ENCODE measurements at places on chromosomes 5 and 9.

DNA sequence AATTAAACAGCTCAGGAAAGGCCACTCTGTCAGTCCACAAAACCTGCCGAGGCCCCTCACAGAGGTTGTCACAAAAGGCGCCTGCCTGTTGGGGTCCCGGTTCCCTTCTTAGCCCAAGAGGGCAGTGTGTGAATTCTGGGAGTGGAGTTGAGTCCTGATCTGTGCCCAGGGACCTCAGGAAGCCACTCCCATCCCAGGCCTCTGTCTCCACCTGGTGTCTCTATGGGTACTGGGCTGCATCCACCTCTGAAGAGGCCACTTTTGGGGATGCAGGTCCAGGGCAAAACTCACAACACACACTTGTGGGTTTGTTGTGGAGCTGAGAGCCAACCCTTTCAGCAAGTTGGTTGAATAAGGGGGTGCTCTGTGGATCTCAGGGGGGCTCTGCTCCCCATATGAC, 74.3 kb upstream of the STXBP1 start:
- DNase-seq: no peak

GRCh38 chr5:15383469-15383868, 116.5 kb upstream of the FBXL7 start:
- peak; percentile 72 for DNase-seq

- no peak for DNase-seq
Measured at GRCh38 chr5:116455061-116455460, 119.6 kb downstream of the SEMA6A start.

- DNase-seq: no peak
Measured at GRCh38 chr9:13524245-13524644, 244.8 kb upstream of the MPDZ start.

DNA sequence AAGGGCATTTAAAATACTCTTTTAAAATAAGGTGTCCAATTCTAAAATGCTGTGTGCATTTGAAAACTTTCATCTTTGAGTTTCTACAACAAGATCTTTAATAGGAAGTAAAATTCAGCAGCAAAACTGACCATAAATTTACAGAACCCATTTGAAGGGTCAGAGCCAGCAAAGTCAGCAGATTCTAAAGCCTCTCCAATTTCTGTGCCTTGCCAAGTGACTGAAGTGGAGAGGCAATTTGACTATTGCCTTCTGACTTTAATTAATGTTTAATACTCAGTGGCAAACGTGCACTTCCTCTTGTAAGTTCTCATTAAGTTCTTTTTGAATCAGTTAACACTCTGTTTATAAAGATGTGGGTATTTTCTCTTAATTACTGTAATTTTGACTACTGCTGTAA, 155.2 kb downstream of the BAAT start:
- no peak for DNase-seq

- no peak for DNase-seq
Measured at GRCh38 chr9:129275626-129276247, 97.7 kb upstream of the IER5L start.

- no peak for DNase-seq
Measured at GRCh38 chr9:31323726-31324444, 1060.6 kb upstream of the ACO1 start.

DNA sequence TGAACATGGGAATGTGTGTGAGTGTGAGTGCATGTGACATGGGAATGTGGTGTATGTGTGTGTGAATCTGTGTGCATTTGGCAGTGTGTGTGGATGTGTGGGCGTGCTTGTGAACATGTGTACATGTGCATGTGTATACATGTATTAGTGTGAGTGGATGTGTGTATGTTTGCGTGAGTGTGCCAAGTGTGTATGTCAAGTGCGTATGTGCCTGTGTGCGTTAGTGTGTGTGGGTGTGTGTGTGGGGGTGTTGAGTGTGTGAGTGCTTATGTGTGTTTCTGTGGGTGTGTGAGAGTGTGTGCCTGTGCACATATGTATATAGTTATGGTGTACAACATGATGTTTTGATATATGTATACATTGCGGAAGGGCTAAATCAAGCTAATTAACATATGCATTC, 244.3 kb downstream of the GADD45G start:
- DNase-seq: no peak

DNA sequence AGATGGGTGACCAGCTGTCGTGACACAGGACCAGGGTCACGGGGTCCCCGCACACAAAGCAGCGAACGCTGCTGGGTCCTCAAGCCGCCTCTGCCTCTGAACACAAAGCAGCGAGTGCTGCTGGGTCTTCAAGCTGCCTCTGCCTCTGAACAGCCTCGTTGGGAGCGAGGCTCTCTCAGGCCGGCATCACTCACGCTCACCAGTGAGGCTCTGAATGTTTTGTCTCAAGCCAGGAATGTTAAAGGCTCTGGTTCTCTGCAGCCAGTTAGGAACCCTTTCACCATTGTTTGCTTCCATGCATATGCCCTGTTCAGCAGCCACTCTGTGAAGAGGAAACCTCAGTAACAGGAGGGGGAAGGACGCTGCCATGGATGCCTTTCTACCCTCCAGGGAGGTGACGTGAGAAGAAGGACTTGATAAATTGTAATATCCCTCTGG, 82.7 kb upstream of the TAF11L2 start:
- no peak for DNase-seq

DNA sequence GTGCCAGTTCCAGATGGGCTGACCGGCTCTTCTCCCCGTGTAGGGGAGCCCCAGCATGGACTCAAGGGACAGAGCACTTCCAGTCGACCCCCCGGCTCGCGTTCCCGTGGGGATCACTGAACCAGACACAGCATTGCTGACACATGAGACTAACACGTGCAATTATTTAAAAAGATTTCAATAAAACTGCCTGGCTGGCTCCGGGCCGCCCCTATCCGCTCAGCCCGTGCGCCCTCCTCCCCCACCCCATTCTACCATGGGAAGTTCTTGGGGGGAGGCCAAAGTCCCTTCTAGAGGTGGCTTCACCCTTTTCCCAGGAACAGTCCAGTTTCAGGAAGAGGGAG, 4.7 kb downstream of the TESK1 start:
- no peak for DNase-seq

- no peak for DNase-seq
Measured at GRCh38 chr5:69007163-69007562, 86.7 kb upstream of the SLC30A5 start.

- no peak for DNase-seq
Measured at GRCh38 chr9:135036861-135037465, 50.5 kb upstream of the OLFM1 start.

- no peak for DNase-seq
Measured at GRCh38 chr9:78881295-78881694, 584.4 kb downstream of the PSAT1 start.

DNA sequence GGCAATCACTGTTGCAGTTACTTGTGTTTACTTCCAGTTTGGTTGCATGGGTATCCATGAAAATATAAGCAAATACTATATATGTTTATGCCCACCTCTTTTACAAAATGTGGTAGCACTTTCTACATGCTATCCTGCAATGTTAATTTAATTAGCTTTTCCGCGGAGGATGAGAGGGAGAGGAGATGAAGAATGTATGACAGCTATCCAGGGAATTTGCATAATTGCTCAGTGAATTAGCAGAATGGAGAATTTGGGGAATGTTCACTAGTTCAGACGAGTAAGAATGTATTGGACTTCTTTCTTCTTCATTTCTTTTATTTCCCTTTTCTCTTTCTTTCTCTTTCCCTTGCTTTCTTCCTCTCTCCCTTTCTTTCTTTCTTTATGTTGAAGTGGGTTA, 140.7 kb upstream of the SLC28A3 start:
- no peak for DNase-seq

GRCh38 chr5:33526755-33527154, 86.0 kb downstream of the TARS1 start:
- DNase-seq: no peak

- DNase-seq: no peak
Measured at GRCh38 chr5:114176356-114176755, 185.5 kb upstream of the KCNN2 start.
